Hindlimb muscle (tissue), 1 donor: ENCODE measurements at places on chromosomes 7 and 10. TPM values are rescaled to one million over a fixed set of nuclear protein-coding genes. Genes with fewer than 3 reads are reported as not detected.

DNA sequence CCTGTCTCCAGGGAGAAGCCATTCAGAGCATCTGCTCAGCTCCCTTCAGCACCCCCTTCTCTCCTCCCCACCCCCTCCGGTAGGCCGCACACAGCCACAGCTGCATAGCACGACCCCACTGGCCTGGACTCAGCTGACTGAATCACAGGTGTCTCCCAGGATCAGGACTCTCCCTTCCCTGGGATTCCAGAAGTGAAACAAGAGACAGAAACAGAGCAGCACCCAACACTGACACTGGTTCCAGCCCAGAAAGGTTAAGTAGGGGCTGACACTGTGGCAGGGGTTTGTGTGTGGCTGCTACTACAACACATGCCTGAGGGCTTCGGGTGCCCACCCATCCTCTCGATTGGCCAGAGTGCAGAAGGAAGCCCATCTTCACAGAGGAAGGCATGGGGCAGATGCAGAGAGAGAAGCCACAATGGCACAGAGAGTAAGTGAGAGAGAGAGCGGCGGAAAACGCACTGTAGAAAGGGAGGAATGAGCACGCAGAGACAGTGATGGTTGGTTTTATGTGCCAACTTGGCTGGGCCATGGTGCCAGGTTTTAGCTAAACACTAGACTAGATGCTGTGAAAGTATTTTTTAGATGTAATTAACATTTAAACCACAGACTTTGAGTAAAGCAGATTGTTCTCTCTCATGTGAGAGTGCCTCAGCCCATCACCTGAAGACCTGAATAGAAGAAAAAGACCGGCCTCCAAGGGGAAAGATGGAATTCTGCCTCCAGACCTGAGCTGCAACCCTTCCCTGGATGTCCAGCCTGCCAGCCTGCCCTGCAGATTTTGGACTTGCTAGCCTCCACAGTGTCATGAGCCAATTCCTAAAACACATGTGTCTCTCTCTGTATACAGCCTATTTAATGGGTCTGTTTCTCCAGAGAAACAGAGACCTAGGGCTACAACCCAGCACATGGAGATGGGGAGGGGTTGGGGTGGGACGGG, 107.5 kb downstream of the GRB10 start:
- no peak for DNase-seq

GRCh38 chr7:151025924-151026671, 1.8 kb upstream of the ATG9B start:
- no peak for DNase-seq

- no peak for DNase-seq
Observed at GRCh38 chr7:117220836-117221235, 102.0 kb downstream of the WNT2 start.

DNA sequence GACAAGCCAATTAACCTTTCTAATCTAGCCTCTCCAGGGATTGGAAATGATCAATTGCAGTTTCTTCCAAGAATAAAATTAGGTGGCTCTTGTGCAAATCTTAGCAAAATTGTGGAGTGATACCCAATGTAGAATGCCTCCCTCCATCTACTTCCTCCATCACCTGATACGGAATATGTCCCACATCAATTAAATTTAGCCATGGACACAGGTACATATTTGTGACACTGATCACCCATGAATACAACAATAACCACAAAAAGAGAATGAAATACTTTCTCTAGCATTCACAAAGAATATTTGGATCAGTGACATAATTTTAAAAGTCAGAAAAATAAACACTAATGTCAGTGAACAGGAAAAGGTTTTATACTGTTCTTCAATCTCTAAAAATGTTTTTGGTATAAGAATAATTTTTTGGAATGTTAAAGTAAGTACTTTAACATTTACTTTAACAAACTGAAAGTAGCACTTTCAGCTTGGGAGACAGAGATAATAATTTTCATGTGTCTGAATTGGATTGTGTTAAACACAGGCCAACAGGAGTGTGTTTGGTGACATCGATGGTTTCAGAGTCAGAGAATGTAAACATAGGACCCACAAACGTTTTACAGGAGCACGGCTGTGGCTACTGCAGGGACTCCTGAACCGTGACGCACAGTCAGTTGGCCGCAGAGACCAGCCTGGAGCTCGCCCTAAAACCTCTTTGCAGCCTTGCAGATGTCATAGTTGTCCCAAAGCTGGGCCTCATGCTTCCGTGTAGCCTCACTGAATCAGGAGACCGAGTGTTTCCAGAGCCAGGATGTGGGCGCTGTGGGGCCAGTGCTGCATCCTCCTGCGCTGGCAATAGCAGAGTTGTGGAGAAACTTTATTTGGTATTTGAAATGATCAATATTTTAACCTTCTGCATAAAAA, 7.2 kb downstream of the RBM20 start:
- no peak for DNase-seq

DNA sequence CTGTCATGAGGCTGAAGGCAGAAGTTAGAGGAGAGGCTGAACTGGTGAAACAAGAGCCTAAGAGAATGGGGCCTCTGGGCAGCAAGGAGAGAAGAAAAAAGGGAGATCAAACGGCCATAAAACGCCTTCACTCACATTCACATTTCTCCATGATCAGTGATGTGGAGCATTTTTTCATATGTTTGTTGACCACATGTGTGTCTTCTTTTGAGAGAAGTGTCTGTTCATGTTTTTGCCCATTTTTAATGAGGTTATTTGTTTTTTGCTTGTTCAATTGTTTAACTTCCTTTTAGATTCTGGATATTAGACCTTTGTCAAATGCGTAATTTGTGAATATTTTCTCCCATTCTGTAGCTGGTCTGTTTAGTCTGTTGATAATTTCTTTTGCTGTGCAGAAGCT, 155.0 kb downstream of the TMEM26 start:
- no peak for DNase-seq

- peak; percentile 94 for DNase-seq
Observed at GRCh38 chr7:130273081-130273932, 6.6 kb downstream of the CPA2 start.

GRCh38 chr7:41582116-41582515, 120.8 kb downstream of the INHBA start:
- no peak for DNase-seq

GRCh38 chr10:6312636-6313035, 109.9 kb downstream of the PFKFB3 start:
- no peak for DNase-seq

DNA sequence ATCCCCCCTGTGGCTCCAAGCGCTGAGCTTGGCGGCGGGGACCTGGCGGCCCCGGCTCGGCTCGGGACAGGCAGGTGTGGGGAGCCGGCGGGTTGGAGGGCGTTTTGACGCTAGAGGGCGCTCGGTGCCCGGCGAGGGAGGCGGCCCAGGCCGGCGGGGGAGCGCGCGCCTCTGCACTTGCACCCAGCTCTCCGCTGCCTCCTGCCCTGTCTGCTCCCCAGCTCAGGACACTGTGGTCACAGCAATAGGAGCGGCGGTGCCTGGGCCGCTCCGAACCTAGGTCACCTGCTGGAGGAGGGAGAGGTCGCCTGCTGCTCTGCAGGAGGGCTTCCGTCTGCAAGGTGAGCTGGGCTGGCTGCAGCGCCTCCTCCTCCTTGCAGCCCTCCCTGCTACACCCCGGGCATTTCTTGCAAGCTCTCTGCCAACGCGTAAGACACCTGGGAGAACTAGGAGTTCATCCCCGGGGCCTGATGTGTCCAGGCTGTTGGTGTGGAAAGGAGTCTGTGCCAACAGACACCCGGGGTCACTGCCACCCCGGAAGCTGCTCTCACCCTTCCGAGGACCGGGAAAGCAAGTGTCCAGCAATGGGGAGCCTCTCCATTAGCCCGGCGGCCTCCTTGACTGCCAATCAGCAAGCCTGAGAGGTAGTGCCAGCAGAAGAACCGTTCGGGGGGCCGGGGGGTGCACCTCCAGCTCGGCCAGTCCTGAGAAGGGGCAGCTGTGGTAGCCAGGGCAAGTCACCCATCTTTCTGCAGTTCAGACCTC, 620.4 kb downstream of the GALNT17 start:
- DNase-seq: no peak

DNA sequence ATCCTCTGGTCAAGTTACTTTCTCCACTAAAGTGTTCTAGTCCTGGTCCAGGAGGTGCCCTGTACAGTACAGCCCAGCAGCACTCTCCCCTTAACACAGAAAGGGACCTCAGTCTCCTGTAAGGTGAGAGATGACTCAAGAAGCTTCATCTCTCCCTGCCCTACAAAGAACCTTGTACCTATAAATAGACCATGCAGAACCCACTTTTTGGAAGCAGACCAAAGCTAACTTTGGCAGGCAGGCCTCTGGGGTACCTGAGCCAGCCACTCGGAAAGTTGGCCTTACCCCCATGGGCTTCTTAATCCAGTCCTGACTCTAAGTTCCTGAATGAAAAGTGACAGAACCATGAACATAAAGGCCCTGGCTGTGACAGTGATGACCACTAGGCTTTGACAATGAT, 454.8 kb downstream of the KCNMA1 start:
- DNase-seq: no peak

DNA sequence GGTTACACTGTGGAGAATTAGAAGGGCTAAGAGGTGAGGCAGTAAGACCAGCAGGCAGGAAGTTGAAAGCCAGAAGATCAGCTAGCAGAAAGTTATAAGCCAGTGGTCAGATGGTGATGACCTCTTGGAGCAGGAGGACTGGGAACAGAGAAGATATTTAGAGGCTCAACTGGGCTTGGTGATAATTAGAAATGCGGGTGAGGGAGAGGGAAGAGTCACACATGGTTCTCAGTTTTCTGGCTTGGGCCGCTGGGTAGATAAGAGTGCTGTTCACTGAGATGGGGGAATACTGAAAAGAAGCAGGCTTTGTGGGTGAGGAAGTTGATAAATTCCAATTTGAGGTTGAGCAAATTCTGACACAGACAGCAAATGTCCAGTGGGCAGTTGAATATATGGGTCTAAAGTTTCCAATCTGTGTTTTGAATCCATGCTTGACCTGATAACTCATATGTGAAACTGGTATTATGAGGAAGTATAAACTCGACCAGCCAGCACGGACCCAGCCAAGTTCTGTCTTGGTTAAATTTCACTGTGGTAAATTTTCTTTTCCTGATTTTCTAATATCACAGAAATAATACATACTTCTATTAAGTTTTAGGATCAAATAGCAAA, 22.7 kb downstream of the LSMEM1 start:
- DNase-seq: no peak

- peak; percentile 15 for DNase-seq
Observed at GRCh38 chr10:2202401-2202800, 465.1 kb upstream of the ADARB2 start.

- DNase-seq: no peak
Observed at GRCh38 chr10:113515601-113516000, 37.3 kb upstream of the HABP2 start.

DNA sequence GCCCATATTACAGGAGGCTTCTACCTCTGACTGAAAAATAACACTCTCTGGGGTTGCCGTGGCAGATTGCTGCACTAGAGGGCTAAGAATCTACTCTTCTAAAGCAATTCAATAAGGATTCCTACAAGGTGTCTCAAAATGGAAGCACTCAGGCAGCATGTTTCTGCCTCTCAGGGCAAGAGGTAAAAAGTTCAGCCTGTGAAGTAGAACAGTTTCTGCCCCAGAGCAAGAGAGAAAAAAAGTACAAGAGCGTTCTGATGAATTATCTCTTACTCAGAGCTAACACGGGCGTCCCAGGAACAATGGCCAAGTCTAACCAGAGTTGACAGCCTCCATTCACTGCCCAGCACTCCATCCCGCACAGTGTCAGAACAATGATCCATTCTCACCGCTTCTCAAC, 71.3 kb upstream of the TES start:
- DNase-seq: no peak

- DNase-seq: peak; percentile 75
Observed at GRCh38 chr10:80137031-80137862, 4.7 kb downstream of the PLAC9 start.

- DNase-seq: no peak
Observed at GRCh38 chr7:117401293-117402002, 25.8 kb downstream of the ASZ1 start.

DNA sequence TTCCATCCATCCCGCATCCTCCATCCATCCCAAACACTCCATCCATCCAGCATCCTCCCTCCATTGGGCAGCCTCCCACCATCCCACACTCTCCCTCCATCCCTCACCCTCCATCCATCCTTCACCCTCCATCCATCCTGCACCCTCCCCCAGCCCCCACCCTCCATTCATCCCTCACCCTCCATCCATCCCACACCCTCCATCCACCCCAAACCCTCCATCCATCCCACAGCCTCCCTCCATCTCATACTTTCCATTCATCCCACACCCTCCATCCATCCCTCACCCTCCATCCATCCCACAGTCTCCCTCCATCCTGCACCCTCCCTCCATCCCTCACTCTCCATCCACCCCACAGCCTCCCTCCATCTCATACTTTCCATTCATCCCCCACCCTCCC, 60.4 kb downstream of the FOXI2 start:
- DNase-seq: no peak

- DNase-seq: peak; percentile 66
Observed at GRCh38 chr7:44884621-44885393, 523 bp downstream of the PURB start.

GRCh38 chr7:45511721-45512597, 62.2 kb upstream of the ADCY1 start:
- DNase-seq: no peak

DNA sequence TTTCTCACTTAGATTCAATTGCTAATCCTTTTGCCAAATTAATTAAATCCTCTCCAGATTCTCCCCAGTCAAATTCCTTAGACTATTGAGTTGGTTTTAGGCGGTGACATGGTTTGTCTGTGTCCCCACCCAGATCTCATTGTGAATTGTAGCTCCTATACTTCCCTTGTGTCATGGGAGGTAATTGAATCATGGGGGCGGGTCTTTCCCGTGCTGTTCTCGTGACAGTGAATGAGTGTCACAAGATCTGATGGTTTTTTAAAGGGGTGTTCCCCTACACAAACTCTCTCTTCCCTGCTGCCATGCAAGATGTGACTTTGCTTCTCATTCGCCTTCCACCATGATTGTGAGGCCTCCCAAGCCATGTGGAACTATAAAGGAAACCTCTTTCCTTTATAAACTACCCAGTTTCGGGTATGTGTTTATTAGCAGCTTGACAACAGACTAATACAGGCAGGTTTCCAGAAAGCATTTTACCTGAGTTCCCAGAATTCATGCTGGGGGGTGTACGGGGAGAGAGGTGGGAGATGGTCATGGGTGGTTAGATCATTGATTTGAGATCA, 44.7 kb upstream of the GARS1 start:
- no peak for DNase-seq

- DNase-seq: no peak
Observed at GRCh38 chr7:7861211-7861633, 107.4 kb upstream of the GLCCI1 start.

Gene ZNF467
- 9.1 TPM for polyA plus RNA-seq

Gene DIP2C
- 37.7 TPM for polyA plus RNA-seq

Gene PDE6C
- polyA plus RNA-seq: 0.75 TPM

Gene NUDT13
- polyA plus RNA-seq: 4.4 TPM

Gene ICA1
- 5.5 TPM for polyA plus RNA-seq

Gene PTPRN2
- polyA plus RNA-seq: 2.0 TPM

Gene GSDME
- polyA plus RNA-seq: 8.0 TPM

Gene OR6B1
- polyA plus RNA-seq: not detected

Gene CCDC172
- polyA plus RNA-seq: not detected

Gene FANK1
- 0.56 TPM for polyA plus RNA-seq

Gene UCMA
- not detected for polyA plus RNA-seq

Gene PNLIPRP2
- polyA plus RNA-seq: not detected

Gene GGCT
- 33.4 TPM for polyA plus RNA-seq
